Stimulated activated CD4-positive, alpha-beta T cell treated with anti-CD3 and anti-CD28 coated beads, Interleukin-1b, Interleukin-23, amount 100 ng/mL, for 1 hour (primary cell): ENCODE measurements at places on chromosomes 11 and 22.

DNA sequence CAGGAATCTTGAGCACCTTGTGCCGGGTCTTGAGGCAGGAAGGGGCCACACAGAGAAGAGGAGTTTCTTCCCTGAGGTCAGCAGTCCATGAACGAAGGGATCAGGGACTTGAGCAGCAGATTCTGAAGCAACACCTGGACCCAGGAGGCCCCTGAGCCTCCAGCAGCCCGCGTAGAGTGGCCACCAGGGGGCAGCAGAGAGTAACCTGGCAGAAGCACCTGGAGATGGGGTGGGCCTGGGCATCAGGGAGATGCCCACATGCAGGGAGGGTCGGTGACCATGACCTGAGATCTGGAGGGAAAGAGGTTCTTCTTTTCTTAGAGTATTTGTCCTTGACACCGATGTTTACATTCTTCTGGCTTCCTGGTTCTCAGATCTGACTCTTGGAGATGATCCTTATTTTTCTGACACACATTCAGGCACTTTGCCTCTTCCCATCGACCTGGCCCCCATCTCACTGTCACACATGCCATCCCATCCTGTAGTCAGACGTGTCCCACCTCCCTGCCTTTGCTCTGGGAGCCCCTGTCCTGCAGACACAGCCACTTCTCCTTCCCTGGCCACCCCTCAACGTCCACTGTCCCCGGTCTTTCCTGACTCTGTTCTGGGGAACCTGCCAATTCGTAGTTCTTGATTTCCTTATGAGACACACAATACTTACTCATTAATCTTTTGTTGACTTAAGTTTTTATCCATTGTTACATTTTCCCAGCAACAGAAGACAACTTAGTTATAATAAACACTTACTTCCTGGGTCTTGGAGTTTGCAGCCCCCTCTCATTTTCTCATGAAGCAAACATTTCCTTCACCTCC is 66.5 kb downstream of the GGTLC2 start:
- peak; percentile 42 for DNase-seq

DNA sequence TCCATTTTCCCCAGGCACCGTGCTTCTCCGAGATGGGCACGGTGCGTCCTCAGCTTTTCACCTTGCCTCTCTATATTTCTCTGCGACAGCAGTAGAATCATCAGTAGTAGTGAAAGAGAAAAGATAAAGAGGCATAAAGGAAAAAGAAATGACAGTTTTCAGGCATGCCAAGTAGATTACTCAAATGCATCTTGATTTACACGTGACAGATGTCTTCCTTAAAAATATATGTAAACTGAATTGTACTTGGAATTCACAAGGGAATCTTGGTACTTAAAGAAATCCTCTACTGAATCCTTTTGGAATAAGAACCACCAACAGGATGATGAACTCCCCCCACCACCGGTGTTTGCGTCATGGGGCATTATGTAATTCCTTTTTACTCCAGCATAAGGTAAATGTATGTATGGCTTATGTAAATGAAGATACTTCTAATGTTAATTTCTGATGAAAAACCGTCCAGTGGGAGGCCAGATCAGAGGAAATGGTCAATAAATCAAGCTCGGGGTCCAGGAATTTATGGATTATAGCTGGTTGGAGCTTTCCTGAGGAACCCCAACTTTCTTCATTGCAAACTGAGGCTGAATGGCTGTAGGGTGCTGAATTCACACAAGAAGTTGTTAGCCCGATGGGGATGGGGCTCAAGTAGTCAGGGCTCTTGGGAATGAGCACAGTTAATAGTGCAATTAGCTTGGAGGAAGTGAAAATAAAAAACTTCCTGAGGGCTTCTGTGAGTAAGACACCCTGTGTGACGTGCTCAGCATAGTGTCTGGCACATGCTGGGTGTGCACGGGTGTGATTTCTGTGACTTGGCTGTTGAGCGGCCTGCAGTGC is 630.4 kb downstream of the OPCML start:
- no peak for DNase-seq

DNA sequence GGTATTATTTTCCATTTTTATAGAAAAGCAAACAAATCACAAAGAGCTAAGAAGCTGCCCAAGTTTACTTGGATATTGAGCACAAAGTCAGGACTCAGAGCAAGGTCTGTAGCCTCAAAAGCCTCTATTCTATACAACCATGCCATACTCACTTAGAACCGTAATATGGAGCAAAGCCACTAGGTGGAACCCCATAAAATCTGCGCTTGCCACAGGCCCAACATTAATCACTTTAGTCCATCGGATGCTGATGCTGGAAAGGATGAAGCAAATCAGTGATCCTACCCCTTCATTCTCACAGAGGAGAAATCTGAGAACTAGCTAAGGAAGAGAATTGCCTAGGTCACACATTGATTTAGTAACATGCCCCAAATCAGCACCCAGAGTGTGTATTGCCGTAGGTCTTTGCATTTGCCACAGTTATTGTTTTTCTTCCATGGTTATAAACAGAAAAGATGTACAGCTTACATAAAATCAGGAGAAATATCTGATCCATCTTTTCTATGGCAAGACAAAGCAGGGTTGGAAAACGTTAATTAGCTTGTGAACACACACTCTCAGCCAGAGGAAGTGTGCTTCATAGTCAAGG is 56.7 kb upstream of the RAB38 start:
- no peak for DNase-seq

DNA sequence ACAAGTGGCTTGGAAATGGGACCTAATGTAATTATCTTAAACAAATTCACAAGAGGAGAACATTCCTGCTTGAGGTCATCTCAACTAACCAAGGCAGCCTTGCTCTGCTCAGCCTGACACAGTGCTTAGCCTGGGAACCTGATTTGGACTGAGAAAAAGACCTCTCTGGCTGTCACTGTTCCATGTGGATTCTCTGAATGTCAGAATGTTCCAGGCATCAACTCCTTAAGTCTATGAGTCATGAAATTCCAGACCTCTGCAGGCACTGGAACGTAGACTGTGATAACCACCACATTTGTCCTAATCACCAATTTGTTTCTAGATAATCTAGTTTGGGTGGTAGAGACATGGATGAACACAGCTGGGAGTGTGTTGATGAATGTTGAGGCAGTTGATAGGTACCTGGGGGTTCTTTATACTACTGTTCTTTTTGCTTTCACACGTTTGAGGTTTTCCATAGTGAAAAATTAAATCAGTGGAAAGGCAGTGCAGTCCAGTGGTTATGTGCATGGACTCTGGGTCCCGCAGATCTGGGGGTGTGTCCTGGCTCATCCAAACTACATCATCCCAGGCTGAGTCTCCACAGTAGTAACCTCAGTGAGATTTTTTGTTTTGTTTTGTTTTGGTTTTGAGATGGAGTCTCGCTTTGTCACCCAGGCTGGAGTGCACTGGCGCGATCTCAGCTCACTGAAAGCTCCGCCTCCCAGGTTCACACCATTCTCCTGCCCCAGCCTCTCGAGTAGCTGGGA is 269.6 kb downstream of the MN1 start:
- DNase-seq, result no peak

- DNase-seq, result no peak
Measured at GRCh38 chr11:125163431-125164063, 1.0 kb upstream of the PKNOX2 start.

GRCh38 chr11:125425601-125426000 is 70.5 kb downstream of the FEZ1 start:
- no peak for DNase-seq

GRCh38 chr11:83692675-83693074 is 406.5 kb upstream of the CCDC90B start:
- no peak for DNase-seq

GRCh38 chr11:63986932-63987513 is 785 bp downstream of the OTUB1 start:
- DNase-seq, result no peak

DNA sequence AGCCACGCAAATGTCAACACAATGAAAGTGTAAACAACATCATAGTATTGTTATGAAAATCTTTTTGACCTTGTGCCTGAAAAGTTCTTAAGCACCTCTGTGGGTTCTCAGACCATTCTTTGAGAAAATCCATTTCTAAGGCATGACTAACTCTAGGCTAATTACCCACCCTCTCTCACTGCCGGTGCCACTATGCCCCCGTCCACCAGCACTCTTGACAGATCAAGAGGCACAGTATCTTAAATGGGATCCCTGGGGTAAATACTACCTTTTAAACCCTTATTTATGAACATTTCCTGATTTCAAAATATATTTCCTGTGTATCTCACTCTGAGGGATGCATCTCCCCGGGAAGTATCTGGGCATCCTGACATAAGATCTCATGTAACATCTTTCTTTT is 607.5 kb downstream of the METTL15 start:
- DNase-seq, result no peak

GRCh38 chr22:28934026-28934425 is 50.7 kb downstream of the ZNRF3 start:
- DNase-seq, result no peak

- DNase-seq, result peak; percentile 38
Measured at GRCh38 chr11:116853461-116854073, 16.1 kb upstream of the APOA1 start.

GRCh38 chr11:118929501-118930093 is 3.9 kb upstream of the BCL9L start:
- peak; percentile 50 for DNase-seq

- no peak for DNase-seq
Measured at GRCh38 chr11:15062599-15062998, 10.8 kb upstream of the CALCB start.

GRCh38 chr11:33157103-33158027 is 3.9 kb downstream of the CSTF3 start:
- DNase-seq, result no peak

DNA sequence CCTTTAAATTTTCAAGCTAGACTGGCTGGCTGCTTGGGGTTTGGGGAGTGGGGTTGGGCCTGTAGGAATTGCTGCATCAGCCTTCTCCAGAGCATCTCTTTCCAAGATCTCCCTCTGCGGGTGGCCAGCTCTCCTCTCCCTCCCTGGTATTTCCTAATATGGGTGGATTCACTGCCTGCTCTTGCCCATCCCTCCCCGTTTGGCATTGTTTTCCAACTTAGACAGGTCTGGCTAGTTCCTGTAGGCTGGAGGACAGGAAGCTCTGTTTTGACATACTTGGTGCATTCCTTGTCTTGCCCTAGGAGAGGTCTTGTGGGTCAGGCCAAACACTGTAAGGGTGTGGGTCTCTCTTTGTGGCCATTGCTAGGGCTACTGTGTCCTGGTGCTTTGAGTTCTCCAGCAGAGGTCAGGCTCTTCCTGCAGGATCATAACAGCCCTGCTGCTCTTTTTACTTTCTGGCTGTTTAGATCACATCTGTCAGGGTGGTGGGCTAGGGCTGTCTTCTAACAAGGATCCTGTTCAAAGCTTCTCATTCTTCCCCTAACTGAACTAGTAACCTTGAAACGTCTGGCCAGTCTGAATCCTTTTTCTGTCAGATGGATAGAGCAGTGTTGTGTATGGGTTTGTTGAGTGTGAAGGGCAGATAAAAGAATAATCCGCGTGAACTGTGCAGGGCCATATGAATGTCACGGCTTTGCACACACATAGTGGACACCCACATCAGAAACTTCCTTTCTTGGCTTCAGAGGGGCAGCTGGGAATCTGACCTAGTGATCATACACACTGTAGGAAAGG is 18.3 kb upstream of the MICALL1 start:
- no peak for DNase-seq

GRCh38 chr22:24335496-24335895 is 64.9 kb downstream of the SPECC1L start:
- no peak for DNase-seq

DNA sequence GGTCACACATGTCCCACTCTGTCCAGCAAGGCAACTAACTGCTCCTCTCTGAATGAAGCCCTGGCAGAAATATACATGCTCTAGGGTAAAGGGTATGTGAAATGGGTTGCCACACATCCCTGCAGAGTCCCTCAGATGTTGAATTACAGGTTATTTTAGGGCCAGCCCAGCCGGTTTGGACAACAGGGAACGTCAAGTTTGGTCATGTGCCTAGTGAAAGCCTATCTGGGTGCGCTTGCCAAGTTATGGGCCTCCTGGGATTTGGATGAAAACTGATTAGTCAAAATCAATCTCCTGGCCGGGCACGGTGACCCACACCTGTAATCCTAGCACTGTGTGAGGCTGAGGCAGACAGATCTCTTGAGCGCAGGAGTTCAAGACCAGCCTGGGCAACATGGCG is 10.4 kb downstream of the AP1B1 start:
- no peak for DNase-seq

GRCh38 chr11:67463680-67464410 is 5.2 kb downstream of the TMEM134 start:
- no peak for DNase-seq

GRCh38 chr11:116928102-116928777 is 90.8 kb upstream of the APOA1 start:
- no peak for DNase-seq

DNA sequence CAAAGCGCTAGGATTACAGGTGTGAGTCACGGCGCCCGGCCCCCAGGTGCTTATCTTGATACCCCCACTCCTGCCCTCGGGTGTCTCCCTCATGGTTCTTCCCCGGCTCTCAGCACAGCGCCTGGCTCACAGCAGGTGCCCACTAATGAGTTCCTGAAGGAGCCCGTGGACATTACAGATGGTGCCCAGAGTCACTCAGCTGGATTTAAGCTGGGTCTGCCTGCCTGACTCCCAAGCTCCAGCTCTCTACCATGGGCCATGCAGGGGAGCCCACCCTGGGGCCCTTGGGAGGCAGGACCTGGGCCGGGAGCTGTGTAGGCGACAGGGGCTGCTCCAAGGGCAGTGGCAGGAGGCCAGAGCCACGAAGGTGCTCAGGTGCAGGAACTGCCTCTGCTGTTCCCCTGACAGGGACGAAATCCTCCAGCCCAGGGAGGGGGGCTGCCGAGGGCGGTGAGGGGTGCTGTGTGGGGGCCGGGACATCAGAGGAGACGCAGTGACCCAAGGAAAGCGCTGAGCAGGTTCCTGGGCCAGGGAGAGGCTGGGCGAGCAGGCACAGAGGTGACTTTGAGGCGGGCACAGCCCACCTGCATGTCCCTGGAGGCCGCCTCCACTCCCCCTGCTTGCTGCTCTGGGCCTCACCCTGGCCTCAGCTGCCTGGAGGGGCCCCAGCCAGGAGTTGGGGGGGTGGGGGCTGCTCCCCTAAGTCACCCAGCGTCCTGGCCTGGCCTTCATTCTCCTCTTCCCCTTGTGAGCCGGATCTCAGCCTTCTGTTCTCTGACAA is 14.6 kb upstream of the FLRT1 start:
- no peak for DNase-seq

DNA sequence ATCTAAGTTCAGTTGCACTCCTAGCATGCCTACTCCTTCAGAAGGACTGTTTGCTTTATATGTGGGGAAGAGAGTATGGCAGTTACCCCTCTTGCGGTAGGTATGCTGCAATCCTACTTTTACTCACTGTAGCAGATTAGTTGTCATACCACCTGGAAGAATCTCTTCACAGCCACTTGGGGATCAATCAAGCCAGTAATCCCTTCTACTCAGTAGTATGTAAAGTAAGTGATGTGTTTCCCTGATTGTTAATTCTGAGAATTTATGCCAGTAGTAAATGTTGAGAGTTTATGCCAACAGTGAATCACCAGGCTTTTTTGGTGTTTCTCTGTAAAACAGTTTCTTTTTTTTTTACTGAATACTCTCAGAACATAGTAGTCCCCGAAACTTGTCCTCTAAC is 34.4 kb downstream of the PRMT3 start:
- no peak for DNase-seq

DNA sequence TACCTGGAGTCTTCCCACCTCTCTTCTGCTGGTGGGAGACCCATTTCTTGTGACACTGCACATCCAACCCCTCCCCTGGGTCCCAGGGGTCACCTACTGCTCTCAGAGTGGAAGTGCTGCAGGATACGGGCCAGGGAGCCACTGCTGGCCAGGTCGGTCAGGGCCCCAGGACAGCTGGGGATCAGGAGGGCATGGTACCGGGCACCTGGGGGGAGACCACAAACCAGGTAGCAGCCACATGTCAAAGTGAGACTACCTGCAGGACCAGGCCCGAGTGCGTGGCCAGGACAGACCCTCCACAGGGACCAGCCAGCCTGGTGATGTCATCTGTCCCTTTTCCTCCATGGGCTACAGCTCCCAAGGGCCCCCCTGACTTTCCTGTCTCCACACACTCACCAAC is 3.9 kb downstream of the GATD1 start:
- no peak for DNase-seq
